ENCODE measurements at places on chromosomes 6 and 20. TPM values are rescaled to one million over a fixed set of nuclear protein-coding genes. Genes with fewer than 3 reads are reported as not detected.

The PREX1 gene
- total RNA-seq = 51.8 TPM

The SIGLEC1 gene
- total RNA-seq = 0.14 TPM

The GRM1 gene
- total RNA-seq = not detected

The CD83 gene
- 13.8 TPM for total RNA-seq

The ARG1 gene
- not detected for total RNA-seq

The POPDC3 gene
- total RNA-seq = not detected

The PACSIN1 gene
- not detected for total RNA-seq

The SPTLC3 gene
- total RNA-seq = not detected

The FOXS1 gene
- total RNA-seq = not detected

The FAM184A gene
- 8.3 TPM for total RNA-seq

The TBX18 gene
- not detected for total RNA-seq

The METTL24 gene
- not detected for total RNA-seq

The FAM83C gene
- total RNA-seq = not detected

The PLCB1 gene
- total RNA-seq = 0.56 TPM

The SLC16A10 gene
- 5.4 TPM for total RNA-seq

The TTLL9 gene
- total RNA-seq = not detected

The DSN1 gene
- 29.3 TPM for total RNA-seq

The RBM24 gene
- not detected for total RNA-seq

The SMIM8 gene
- 10.9 TPM for total RNA-seq

The ANGPT4 gene
- not detected for total RNA-seq

The GPR6 gene
- not detected for total RNA-seq

The ULBP2 gene
- 0.18 TPM for total RNA-seq

The LY6G6C gene
- not detected for total RNA-seq

The XKR7 gene
- total RNA-seq = 0.09 TPM

The VGLL2 gene
- not detected for total RNA-seq

The CENPQ gene
- 17.4 TPM for total RNA-seq

The CCN6 gene
- not detected for total RNA-seq

The HLA-A gene
- total RNA-seq = 2,034 TPM

The SIRPB1 gene
- 0.99 TPM for total RNA-seq

The RRAGD gene
- 20.5 TPM for total RNA-seq

The BPIFB1 gene
- total RNA-seq = not detected

The OR12D3 gene
- not detected for total RNA-seq

The PNPLA1 gene
- not detected for total RNA-seq

The C2 gene
- 0.53 TPM for total RNA-seq

The TDRD6 gene
- total RNA-seq = not detected

The THBD gene
- total RNA-seq = not detected

The FBXO5 gene
- total RNA-seq = 43.6 TPM

The HSPA12B gene
- not detected for total RNA-seq

The IPCEF1 gene
- total RNA-seq = 19.1 TPM

The ME1 gene
- not detected for total RNA-seq

The SLC23A2 gene
- 21.5 TPM for total RNA-seq

The TPBG gene
- total RNA-seq = 0.10 TPM

The PAK5 gene
- not detected for total RNA-seq

The FKBP1A gene
- total RNA-seq = 374 TPM

The CRIP3 gene
- 4.2 TPM for total RNA-seq

The MRPS10 gene
- total RNA-seq = 30.8 TPM

The STMN3 gene
- 19.5 TPM for total RNA-seq

The BPIFA1 gene
- not detected for total RNA-seq

The ZNF76 gene
- total RNA-seq = 55.7 TPM

The TMEM151B gene
- total RNA-seq = not detected

The PI3 gene
- total RNA-seq = not detected

The B3GAT2 gene
- not detected for total RNA-seq

Data from activated naive CD4-positive, alpha-beta T cell treated with anti-CD3 and anti-CD28 coated beads, Interleukin-2, amount 50 U/mL, for 72 hours (primary cell).